GM23248 (cell line): ENCODE measurements at places on chromosomes 3 and 15.

DNA sequence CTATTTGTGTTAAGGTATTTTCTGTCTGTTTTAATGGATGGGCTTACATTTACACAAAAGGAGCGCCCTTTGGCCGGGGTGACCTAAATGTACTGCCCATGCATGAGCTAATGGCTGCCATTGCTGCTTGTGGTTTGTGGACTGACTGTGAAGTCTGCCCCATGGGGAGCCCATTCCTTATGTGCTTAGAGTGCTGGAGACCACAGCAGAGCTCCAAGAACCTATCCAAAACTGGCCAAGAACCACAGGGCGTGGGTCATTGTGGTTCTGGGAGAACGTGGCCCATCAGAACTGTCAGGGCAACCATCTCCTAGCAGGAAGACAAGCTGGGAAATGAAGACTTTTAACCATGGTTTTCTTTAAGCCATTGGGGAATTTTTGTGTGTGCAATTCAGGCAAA is 105.3 kb downstream of the CHDH start:
- DNase-seq, result no peak

DNA sequence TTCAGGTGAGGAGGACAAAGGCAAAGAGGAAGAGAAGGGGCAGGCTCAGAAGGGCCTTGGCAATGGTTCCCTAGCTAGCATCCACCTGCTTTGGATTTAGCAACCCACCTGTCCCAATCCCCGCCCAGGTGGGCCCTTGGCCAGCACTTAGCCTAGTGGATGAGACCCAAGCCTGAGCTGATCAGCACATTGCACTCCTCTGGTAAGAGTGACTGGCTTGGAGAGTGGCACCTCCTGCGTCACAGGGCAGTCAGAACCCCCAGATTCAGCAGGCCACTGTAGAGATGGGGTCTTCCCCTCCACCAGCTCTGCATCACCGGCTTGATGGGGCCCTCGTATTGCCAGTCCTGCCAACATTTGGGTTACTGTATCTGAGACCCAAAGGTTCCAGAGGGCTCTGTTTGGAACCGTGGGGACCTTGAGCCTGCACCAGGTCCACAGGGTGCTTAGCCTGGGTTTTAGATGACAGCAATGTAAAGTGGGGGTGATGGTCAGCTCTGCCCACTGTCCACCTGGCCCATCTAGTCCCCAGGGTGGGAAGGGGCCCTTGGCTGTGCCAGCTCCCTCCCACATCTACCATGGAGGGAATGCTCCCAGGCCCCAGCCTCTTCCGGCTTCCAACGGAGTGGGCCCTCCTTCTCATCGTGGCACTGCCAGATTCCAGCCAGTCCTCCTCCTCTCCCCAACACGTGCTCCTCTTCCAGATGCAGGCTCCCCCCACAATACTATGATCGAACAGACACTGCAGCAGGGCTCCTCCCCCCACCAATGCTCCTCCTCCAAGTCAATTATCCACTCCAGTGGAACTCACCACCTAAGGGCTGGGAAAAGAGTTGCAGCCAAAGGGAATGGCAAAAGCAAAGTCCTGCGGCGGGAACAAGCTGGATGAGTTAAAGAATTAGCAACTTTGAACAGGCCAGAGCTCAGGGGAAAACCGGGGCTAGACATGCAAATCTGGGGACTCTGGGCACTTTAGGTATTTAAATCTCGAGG is 45.7 kb downstream of the LHFPL4 start:
- DNase-seq, result no peak

DNA sequence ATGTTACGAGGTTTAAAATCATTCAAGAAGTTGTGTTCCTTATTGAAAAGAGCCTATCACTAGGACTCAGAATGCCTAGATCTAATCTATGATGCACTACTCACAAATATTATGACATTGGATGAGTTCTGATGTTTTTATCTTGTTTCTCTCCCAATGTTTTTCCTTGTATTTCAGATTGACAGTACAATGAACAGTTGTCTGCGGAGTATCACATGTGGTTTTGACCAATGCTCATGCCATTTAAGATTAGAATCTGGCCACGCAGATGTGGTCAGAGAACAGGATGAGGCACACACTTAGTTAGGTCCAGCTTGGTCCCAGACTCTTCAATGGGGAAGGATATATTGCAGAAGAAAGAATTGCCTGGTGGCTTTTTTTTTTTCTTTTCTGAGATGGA is 25.6 kb upstream of the CCDC50 start:
- no peak for DNase-seq

DNA sequence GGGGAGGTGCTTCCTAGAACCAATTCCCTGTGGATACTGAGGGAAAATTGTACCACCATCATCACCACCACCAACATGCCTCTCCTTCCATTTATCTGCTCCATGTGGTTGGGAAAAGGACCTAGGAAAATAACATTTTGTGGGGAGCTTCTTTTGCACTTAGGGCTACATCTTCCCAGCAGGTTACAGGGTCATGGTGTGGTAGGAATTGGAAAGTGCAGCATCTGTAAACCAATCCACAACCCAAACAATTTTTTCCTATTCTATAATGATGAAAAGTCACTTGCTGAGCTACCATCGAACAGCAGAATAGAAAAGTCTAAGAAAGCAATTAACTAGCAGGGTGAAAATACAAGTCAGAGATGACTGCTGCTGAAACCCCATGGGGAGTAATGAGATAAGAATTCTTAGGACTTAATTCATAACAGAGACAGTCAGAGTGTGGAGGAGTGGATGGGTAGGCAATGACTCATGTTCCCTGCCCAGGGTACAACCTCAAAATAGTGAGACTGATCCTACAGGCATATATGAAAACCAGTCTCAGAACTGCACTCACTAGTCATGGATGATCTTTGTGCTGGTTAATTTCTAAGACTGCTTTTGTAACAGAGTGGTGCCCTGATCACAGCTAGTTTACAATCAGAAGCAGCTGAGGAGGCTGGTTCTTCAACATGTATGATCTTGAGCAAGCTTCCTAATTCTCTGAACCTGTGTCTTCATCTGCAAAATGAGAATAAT is 38.1 kb upstream of the LEKR1 start:
- peak; percentile 97 for DNase-seq

DNA sequence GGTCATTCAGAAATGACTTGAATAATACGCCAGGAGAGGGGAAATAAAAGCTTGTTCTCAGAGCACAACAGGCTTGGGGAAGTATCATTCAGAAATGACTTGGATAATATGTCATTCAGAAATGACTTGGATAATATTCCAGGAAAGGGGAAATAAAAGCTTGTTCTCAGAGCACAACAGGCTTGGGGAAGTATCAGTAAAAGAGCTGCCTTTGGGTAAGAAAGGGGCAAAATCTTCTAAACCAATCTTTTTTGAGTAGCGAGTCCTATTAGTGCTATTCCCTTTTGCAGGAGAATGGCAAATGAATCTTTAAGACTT is 20.9 kb downstream of the GABRR3 start:
- DNase-seq, result no peak

GRCh38 chr3:61564395-61565059 is 3.2 kb downstream of the PTPRG start:
- peak; percentile 89 for DNase-seq

GRCh38 chr3:179304605-179305004 is 18.2 kb upstream of the ZNF639 start:
- peak; percentile 25 for DNase-seq
